ENCODE measurements at places on chromosomes 3 and 15.

DNA sequence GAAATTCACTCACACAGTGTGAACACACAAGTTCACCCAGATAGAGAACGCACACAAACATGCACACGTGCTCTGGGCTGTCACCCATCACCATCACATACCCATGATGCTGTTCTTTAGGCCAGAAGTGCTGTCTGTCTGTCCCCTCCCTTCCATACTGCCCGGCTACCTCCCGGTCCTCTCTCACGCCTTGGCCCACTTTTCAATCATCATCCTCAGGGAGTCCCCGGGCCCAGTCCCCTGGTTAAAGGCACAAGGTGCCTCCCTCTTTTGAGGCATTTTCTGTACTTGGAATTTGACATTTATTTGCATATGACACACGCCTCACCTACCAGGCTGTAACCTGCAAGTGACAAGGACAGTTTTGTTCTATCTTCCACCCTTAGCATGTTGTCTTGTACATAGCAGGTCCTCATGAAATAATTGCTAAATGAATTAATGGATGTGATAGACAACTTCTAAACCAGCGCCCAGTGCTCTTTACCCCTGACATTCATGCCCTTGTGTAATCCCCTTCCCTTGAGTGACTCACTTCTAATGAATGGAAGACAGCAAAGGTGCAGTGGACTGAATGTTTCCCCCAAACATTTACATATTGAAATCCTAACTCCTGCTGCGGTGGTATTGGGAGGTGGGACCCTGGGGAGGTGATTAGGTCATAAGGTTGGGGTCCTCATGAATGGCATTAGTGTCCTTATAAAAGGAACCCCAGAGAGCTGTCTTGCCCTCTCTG is 73.9 kb upstream of the ADPGK start:
- no peak for DNase-seq

DNA sequence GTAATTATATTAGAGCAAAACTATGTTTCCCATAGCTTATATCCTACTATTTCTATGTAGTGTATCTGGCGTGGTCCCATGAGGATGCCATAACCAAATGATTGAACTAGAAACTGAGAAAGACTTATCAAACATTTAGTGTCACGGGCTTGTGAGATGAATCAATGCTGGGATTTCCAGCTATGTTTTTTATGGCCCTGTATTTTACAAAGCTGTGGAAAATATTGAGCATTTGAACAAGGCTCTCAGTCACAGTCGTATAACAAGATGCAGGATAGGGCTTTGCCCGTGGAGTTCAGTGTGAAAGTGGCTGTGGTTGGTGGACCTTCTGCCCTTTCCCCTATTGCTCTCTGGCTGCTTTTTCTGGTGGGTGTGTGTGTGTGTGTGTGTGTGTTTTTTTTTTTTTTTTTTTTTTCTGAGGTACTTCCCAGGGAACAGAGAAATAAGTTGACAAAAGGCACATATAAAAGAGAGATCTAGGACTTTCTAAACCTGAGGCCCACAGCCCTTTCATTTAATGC is 60.7 kb downstream of the CACNA1D start:
- peak; percentile 8 for DNase-seq

- no peak for DNase-seq
These were observed 1.4 kb upstream of the MRPS25 start for GRCh38 chr3:15066467-15066866.

DNA sequence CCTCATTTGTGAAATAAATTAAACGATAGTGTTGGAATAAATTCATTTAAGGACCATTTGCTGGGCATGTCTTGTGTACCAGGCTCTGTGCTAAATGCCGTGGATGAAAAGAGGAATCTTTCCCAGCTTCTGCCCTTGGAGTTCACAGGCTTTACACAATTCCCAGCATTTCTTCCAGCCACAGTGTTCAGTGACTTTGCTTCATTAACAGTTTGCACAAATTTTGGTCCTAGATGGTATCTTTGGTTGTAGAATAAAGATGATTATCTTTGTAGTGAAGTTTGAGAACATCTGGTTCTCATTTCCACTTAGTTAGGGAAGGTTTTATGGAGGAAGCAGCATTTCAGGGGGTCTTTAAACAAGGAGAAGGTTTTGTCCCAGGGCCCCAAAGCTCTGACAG is 100.1 kb downstream of the LRTM1 start:
- no peak for DNase-seq

- DNase-seq: no peak
These were observed 4.7 kb downstream of the NUP210 start for GRCh38 chr3:13415236-13415986.

DNA sequence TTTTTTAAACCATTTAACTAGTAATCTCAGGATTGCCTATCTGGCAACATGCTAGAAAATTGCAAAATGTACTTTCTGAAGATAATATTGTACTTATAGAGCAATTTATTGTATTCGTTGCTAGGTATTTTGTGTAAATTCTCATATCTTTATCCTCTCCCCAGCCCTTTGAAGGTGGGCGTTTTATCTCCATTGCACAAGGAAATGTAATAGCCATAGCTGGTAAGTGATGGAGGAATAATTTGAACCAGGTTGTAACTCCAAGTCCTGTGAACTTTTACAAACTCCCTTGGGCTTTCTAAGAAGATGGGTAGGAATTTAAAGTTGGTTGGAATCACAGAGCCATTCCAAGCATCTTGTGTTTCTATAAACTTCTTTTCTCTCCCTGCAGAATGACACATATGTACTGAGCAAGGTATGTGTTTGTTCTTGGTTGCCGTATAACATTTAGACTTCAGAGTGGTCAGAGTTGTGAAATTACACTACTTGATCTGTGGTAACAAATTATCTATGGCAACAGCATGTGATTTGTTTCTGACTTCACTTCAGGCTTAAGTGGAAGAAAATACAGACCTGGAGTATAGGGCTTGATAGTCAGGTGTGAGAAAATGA is 170.9 kb downstream of the AKAP13 start:
- DNase-seq: no peak

GRCh38 chr3:105906836-105907235 is 38.0 kb upstream of the CBLB start:
- DNase-seq: no peak

DNA sequence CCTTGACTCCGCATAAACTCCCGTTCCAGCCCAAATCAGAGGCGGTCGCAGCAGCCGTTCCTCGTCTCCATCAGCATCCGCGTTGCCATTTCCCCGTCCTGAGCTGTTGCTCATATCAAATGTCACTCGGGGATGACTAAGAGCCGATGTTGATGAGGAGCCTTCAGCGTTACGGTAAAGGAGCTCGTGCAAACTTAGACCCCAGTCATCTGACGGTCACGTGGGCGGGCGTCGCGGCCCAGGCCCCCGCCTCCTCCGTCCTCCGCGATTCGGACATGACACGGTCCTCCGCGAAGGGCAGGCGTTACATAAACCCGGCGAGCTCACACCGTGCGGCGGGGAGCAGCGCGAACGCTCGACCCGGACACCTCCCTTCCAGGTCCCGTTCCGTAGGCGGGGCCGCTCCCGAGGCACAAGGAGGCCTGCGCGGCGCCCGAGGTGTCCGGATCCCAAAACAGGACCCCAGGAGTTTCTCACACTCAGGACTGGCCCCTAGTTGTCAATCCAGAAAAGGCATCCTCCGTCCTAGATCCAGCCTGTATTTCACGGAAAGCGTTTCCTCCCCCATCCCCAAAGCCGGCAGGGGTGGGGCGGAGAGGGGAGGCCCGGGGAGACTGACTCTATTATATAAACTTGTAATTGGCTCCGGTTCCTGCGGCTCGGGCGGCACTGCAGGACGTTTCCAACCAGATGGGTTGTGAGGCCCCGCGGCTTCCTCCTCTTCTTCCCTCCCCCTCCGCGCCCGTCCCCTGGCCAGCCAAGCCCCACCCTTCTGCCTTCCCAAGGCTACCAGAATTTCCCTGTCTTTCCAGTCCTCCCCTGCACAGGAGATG is 100.0 kb upstream of the IGF1R start:
- peak; percentile 28 for DNase-seq

GRCh38 chr3:152227027-152227426 is 41.7 kb upstream of the MBNL1 start:
- DNase-seq: no peak

GRCh38 chr3:174358252-174358651 is 500.9 kb upstream of the NAALADL2 start:
- no peak for DNase-seq

DNA sequence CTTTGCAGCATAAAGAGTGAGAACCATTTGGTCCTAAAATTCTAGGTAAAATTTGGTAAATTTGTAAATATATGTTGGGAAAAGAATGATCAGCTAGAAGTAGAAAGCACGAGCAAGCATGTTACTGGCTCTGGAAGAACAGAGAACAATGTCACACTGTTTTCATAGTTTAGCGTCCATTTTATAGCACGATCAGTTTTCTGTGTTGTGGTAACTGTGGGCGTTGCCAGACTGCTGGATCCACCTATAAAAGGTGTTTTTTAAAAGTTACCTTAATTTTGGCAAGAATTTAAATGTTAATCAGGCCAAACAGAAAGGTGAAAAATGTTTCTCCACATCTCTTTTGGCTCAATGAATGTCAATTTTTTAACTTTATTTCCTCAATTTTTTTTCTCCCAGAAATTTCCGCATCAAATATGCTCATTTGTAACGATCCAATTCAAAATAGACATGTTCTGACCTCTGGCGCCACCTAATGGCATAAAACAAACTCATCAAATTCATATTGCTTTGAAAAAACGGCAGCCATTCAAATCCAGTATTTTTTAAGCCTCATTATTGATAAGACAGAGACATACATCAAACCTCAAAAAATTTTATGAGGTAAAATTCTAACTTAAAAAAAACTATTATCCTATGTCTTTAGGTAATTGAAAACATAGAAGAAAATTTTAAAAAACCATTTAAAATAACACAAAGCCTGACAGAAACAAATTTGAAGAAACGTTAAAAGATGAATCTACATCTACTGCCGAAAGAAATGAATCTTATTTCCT is 5.5 kb upstream of the GP5 start:
- no peak for DNase-seq

DNA sequence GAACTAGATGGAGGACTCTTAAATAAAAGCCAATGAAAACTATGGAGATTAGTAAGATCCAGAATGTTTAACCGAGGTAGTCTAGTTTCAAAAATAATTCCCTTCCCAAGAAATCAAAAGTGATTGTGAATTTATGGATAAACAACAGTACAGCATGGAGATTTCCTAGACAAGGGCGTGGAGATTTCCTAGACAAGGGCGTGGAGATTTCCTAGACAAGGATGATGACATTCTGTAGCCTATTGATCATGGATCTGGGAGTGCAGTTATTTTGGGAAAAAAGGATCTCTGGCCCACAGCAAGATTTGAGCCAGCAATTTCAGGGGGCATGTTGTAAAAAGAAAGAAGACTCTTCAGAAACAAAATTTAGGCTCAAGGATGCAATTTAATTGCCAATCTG is 175.3 kb downstream of the RAP2B start:
- DNase-seq: no peak

Measured in stimulated activated CD8-positive, alpha-beta memory T cell treated with anti-CD3 and anti-CD28 coated beads, Interleukin-2, amount 100 ng/mL, for 48 hours (primary cell).